ENCODE measurements at places on chromosomes 1 and 21.

DNA sequence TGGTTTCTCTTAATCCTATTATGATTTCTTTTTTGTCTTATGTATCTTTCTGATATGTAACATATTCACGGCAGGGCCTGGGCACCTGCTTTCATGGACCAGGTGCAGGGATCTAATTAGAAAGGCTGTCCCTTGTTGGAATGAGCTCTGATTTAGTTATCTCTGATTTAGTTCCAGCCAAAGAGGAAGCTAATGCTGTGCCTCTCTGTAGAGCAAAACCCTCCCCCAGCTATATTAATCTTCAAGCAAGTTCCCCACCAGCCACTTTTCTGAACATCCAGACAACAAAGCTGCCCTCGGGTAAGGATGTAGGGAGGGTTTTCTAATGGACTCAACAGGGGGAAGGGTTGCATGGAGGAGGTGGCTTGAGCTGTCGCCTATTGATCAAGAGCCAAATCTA lies 6.1 kb downstream of the TSACC start:
- DNase-seq, result no peak

DNA sequence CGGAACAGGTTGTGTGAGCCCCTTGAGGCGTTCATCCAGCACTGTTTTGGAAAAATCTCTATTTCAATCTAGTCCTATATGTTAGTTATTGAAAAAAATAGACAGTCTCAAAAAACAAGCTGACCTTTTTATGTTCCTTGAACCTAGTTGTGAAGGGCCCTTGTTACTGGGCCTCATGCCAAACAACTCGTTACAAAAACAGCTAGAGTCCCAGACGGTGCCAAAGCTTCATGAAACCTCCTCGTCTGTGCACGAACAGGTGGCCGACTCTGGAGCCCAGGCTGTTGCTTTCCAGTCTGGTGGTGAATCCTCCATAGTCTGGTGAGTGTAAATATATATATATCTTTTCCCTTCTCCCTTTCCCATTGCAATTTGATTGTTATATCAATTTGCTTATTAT lies at the start of gene CHIA:
Gene CHIA (plus strand): TSS at position 222 of the 400 bp plus-strand sequence. CDS start 19,617 bp downstream, outside the sequence.
- DNase-seq, result no peak

DNA sequence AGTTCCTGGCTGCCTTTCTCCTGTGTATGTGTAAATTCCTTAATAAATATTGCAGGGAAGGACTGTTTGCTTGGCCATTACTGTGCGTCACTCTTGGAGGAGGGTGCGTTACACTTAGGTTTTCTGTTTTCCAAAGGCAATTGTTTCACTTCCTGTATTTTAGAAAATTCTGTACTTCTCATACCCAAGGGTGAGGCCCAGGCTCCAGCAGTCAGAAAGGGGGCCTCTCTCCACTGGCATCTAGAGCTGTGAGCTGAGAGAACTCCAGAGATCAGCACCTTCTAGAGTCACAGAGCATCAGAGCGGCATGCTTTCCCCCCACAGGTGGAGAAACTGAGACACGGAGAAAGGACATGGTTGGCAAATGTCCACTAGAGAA lies 27.0 kb upstream of the ZFP69B start:
- no peak for DNase-seq

GRCh38 chr1:206506405-206507283 lies 687 bp upstream of the RASSF5 start:
- no peak for DNase-seq

- no peak for DNase-seq
These were observed 1.7 kb downstream of the S100A2 start for GRCh38 chr1:153563991-153564390.

DNA sequence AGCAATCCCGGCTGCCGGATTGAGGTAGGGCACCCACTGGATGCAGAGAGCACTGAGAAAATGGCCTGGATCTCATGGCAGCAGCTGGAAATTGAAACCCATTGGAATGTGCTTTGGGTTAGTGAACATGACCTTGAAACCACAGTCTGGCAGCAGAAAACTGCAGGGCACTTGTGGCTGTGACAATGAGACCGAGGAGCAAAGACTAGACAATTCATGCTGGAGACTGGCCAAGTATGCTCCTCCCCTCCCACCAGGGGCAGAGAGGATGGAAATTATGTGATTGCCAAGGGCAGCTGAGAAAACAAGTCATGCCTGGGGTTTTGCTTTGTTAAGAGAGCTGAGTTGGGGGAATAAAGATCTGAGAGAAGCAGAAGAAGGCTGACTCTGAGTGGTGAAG lies 60.7 kb downstream of the ZNF697 start:
- DNase-seq, result no peak

DNA sequence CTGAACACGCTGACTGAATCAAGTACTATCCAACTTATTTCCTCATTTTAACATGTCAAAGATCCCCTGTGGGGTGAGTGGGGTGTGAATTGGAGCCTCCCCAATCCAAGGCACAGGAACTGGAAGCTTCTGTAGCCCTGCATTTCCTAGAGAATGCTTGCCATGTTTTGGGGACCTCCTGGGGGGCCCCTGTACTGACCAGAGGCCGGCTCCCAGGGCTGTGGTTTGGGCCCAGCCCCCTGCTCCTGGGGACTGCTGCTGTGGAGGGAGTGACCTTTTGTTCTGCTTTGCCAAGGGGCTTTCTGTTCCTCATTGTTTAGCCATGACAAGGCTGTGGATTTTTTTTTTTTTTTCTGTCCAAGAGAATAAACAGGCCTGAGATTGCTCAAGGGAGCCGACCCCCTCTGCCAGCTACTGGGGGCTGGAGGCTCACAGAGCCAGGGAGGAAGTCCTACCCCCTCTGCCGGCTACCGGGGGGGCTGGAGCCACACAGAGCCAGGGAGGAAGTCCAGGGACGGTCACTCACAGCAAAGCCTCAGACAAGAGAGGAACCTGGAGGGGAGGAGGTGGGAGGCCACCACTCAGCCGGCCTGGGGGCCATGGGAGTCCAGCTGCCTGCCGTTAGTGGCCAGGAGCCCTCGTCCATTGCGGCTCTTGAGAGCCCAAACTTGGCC lies 17.4 kb downstream of the TNFRSF1B start:
- peak; percentile 36 for DNase-seq

DNA sequence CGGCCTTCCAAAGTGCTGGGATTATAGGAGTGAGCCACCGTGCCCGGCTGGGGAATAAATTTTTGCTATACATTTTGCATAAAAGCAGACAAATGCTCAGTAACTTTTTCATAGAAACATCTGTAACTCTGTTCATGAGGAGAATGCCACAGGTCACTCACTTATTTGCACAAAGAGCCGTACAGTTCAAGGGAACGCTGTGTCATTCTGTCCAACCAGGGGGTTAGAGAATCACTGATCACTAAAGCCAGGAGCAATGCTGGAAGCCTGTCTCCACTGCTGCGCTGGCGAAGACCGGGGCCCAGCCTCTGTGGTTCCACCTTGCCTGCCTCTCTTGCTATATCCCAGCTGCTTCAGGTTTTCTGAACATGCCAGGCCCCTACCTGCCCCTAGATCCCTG lies 58.3 kb downstream of the RUNX1 start:
- DNase-seq, result no peak

- DNase-seq, result peak; percentile 17
These were observed 47.8 kb downstream of the UMODL1 start for GRCh38 chr21:42118901-42119300.

DNA sequence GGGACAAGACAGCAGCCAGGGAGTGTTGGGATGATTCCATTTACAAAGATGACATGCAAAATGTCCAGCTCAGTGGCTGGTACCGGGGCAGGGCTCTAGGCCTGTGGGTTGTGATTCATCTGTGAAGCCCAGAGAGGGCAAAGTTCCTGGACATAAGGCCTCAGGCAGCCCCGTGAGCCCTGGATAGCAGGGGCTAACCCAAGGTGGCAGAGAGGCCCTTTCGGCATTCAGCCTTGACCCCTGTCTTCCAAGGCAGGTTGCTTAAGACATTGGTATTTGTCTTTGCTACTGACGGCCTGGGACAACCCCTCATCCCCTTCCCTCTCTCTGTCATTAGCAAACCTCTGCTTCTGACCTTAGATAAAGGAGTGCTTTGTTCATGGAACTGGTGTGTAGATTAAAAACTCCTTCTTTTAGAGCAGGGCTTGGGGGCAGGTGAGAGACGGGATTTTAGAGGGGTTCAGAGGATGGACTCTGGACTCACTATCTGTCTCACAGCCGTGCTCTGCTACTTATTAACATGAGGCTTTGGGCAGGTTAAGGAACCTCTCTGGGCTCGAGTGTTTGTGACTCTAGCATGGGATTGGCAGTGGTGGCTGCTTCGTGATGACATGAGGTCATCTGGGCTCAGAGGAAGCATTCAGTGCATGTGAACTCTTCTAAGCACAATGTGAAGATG lies 36.3 kb downstream of the TMEM51 start:
- no peak for DNase-seq

GRCh38 chr1:150724336-150724735 lies 3.6 kb upstream of the HORMAD1 start:
- no peak for DNase-seq

Measured in stimulated activated naive B cell treated with anti-CD40 and anti-IgM and Interleukin-4, amounts not matched to agents 10 μg/mL and 1 μg/mL and 100 μg/mL, for 72 hours (primary cell).